ENCODE measurements at places on chromosomes 12 and 14.
A peak's percentile ranks its signal among the peaks of the same experiment; 100 is the strongest.

DNA sequence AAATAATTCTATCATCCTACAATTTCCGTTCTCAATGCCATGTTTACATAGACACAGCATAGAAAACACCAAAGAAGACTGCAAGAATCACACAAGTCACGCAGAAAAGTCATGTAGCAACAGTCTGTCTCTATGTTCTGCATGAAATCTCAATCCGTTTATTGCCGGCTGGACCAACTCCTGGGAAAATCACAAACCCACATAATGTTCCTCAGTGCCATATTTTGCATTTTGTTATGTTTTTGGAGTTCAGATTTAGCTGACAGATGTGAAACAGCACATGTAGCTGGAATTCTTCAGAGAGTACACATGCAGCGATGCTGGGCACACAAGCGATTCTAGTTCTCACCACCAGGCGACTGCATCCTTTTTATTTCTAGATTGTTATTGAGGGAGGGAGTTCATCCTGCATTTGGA is 193.1 kb downstream of the APAF1 start:
- peak; percentile 44 for DNase-seq

- no peak for DNase-seq
Measured at GRCh38 chr12:111434680-111435338, 29.1 kb downstream of the SH2B3 start.

DNA sequence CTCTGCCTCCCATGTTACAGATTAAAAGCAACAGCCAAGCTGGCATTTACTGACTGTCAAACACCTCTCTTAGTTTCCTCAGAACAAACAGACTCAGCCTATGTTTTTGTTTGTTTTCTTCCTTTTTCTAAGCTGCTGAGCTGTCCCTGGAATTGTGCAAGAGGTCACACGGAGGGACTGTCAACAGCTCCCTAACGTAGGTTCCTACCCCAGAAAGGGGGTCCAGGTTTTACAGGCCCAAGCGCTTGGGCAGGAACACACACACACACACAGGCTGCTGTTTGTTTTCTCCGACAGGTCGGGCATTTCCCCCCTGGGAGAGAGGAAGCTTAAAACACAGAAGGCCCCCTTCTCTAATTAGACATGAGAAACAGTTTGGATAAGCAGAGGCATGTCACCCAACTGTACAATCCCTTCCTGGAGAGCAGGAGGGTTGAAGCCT is 739.6 kb upstream of the TBX3 start:
- DNase-seq, result no peak

DNA sequence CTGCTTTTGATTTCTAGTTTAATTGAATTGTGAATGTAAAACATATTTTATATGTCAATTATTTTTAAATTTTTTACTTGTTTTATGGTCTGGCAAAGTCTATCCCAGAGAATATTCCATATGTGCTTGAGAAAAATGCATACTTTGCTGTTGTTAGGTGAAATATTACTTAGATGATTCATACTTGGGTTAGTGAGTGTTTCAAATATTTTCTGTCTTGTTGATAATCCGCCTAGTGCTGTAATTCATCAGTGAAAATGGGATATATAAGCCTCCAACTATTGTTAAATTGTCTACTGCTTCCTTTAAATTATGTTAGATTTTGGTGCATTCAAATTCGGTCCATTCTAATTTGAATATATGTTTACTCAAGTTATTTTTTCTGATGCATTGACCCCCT is 395.5 kb downstream of the LRFN5 start:
- no peak for DNase-seq

DNA sequence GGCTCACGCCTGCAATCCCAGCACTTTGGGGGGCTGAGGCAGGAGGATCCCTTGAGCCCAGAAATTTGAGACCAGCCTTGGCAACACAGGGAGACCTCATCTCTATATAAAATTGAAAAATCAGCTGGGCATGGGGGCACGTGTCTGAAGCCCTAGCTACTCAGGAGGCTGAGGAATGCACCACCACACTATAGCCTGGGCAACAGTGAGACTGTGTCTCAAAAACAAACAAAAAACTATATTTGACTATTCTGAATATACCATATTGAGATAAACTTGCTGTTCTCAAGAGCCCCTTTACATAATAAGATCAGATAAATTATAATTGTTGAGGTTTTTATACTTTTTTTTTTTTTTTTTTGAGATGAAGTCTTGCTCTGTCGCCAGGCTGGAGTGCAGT is 44.9 kb upstream of the SRP54 start:
- DNase-seq, result no peak
